ENCODE measurements at places on chromosomes 6 and 20.

DNA sequence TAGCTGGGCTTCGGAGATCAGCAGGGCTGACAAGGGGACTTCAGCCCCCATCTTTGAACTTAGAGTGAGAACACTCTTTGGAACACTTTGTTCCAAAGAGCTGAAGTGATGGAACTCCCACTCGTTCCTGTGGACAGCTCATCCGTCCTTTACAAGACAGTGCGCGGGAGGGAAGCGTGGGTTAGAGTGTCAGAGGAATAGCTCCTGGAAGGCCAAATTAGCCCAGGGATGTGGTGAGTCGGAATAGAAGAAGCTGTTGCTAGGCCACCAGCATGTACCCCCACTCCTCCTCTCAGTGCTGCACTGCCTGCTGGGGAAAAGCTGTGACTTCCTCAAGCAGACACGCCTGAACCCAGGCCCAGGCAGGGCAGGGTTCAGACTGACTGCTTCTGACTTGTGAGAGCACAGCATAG lies 1.7 kb downstream of the SDCBP2 start:
- no peaks in the 10 kb centered on the region for H3K4me1 ChIP-seq
- no peaks in the 10 kb centered on the region for H3K36me3 ChIP-seq
- no peak overlapping the region for H3K4me3 ChIP-seq

- H3K36me3 ChIP-seq = no peaks in the 10 kb centered on the region
- H3K27ac ChIP-seq = no peak overlapping the region
- no peak overlapping the region for H3K4me3 ChIP-seq
- DNase-seq = no peak
- peaks cover 7% of the 10 kb centered on the region for H3K27me3 ChIP-seq
Observed at GRCh38 chr20:49340161-49340966, 62.5 kb upstream of the ZNFX1 start.

DNA sequence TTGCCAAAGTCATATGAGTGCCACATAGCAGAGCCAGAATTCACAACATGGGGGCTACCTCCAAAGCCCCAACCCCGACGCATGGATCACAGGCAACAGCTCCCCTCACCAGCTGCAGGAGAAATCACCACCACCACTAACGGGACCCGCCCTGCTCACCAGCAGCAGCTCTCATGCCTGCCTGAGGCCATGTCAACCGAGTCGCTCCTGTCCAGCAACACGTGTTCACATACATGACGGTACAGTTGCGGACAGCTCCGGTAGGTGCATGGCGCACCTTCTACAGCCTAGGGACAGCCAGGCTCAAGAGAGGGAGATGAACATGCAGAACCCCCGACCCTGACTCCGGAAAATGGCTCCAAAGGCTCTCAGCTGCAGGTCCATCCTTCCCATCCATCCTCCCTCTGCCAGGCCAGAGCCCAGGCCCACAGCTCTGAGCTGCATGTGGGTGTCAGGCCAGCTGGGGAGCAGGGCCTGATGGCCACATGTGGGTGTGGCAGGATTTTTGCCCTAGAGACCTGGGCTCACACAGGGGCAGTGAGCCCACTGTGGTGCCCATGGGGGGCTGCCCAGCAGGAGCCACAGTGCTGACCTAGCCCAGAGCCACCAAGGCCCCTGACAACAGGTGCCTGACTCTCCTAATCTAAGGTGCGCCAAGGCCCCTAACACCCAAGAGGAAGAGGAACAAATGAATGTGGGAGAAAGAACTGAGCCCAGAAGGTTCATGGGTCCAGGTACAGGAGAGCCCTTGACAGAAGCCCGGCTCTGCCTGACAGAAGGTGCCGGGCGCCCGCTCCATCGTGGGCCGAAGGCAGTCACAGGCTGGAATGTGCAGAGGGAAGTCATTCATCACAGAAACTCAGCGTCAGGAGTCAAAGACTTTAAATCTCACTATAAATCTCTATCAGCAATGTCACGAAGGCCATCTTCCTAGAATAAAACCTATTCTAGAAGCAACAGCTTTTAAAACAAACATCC lies 10.5 kb downstream of the RPS6KA2 start:
- H3K36me3 ChIP-seq = no peaks in the 10 kb centered on the region
- no peak overlapping the region for H3K27ac ChIP-seq
- H3K4me3 ChIP-seq = no peak overlapping the region

- no peak for DNase-seq
- H3K4me3 ChIP-seq = no peak overlapping the region
- H3K36me3 ChIP-seq = no peaks in the 10 kb centered on the region
- H3K27ac ChIP-seq = no peak overlapping the region
- no peaks in the 10 kb centered on the region for H3K4me1 ChIP-seq
Observed at GRCh38 chr6:36722365-36722764, 24.7 kb downstream of the RAB44 start.

DNA sequence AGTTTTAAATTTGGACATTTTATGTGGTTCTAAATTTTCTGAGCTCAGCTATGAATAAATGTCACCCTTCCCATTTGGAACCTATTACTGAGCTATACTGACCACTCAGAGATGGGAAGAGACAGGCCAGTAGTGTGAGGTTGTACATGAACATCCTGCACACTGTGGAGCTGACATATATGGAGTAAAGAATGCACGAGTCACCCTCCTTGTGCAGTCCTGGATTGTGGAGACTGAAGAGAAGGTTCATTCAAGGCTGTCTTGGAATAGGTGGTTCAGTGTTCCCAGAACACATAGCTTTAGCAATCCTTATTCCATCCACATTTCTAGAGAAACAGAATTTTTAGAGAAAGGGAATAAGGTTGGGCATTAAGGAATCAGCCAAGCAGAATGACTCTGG lies 50.3 kb upstream of the OGFRL1 start:
- H3K27ac ChIP-seq = no peak overlapping the region
- H3K36me3 ChIP-seq = no peaks in the 10 kb centered on the region
- peaks cover 7% of the 10 kb centered on the region for H3K4me1 ChIP-seq
- H3K4me3 ChIP-seq = no peak overlapping the region

DNA sequence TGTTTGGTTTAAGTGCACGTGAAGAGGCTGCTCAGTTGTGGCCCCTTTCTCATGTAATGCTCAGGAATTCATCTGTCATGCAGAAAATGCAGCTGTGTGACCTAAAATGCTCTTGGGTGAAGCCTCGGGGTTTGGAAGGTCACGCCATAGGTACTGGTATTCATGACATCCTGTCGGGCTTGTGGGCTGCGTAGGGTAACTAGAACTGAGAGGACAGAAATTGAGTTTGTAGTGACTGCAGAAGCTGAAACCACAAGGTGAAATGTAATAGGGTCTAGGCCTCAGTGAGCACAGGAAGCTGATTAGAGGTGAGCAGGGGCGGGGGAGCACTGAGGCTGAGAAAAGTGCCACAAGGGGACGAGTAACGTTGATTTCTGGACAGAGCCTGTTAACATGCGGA lies 128.8 kb downstream of the SOBP start:
- no peak overlapping the region for H3K27ac ChIP-seq
- peaks cover 16% of the 10 kb centered on the region for H3K4me1 ChIP-seq
- DNase-seq = no peak
- H3K4me3 ChIP-seq = no peak overlapping the region
- H3K36me3 ChIP-seq = no peaks in the 10 kb centered on the region
- no peaks in the 10 kb centered on the region for H3K27me3 ChIP-seq

- DNase-seq = no peak
- H3K27me3 ChIP-seq = no peaks in the 10 kb centered on the region
- H3K27ac ChIP-seq = no peak overlapping the region
- no peaks in the 10 kb centered on the region for H3K4me1 ChIP-seq
- no peak overlapping the region for H3K4me3 ChIP-seq
Observed at GRCh38 chr6:170365593-170365992, 59.0 kb downstream of the FAM120B start.

- no peaks in the 10 kb centered on the region for H3K36me3 ChIP-seq
- no peak overlapping the region for H3K27ac ChIP-seq
- H3K4me1 ChIP-seq = peaks cover 11% of the 10 kb centered on the region
- DNase-seq = no peak
- no peak overlapping the region for H3K4me3 ChIP-seq
Observed at GRCh38 chr6:119511024-119511423, 161.5 kb upstream of the MAN1A1 start.

GRCh38 chr6:33936886-33937285 lies 133.1 kb upstream of the MLN start:
- DNase-seq = no peak
- H3K4me3 ChIP-seq = no peak overlapping the region
- H3K27ac ChIP-seq = no peak overlapping the region
- peaks cover 3% of the 10 kb centered on the region for H3K27me3 ChIP-seq

GRCh38 chr6:141195251-141195832 lies 937.4 kb upstream of the GJE1 start:
- H3K36me3 ChIP-seq = no peaks in the 10 kb centered on the region
- no peak overlapping the region for H3K27ac ChIP-seq
- no peak for DNase-seq
- H3K27me3 ChIP-seq = no peaks in the 10 kb centered on the region
- no peaks in the 10 kb centered on the region for H3K4me1 ChIP-seq
- H3K4me3 ChIP-seq = no peak overlapping the region

GRCh38 chr6:44049163-44049988 lies 77.9 kb downstream of the MRPL14 start:
- DNase-seq = peak; percentile 76
- H3K4me1 ChIP-seq = peaks cover 21% of the 10 kb centered on the region
- H3K27me3 ChIP-seq = no peaks in the 10 kb centered on the region

DNA sequence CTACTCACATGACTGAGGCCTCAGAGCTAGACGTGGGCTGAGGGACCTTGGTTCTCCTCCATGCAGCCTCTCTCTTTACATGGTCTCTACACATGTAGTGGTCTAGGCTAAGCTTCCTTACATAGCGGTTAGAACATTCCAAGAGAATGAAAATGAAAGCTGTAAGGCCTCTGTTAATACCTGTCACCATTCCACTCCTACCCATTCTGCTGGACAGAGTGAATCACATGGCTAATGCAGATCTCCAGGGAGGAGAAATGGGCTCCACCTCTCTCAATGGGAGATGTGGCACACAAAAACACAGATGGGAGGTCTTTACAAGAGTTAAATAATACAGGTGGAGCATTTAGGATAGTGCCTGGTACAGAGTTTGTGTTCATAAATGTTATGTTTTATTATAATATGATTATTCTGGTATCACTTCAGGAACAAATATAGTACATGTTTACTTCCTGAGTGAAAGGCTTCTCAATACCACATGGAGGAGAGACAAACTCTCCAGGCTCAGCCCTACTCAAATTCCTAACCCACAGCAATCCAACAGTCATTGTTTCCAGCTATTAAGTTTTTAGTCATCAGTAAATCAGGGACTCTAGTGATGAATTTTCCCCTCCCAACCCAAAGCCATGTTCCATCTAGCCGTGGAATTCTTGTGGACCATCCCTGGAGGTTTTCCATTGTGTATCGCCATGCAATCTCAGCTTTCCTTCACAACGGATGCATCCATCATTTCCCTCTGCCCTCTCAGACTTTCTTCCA lies 57.9 kb downstream of the ISM1 start:
- H3K27ac ChIP-seq = no peak overlapping the region
- H3K27me3 ChIP-seq = no peaks in the 10 kb centered on the region
- H3K4me1 ChIP-seq = peaks cover 16% of the 10 kb centered on the region
- H3K4me3 ChIP-seq = no peak overlapping the region
- no peak for DNase-seq
- no peaks in the 10 kb centered on the region for H3K36me3 ChIP-seq

DNA sequence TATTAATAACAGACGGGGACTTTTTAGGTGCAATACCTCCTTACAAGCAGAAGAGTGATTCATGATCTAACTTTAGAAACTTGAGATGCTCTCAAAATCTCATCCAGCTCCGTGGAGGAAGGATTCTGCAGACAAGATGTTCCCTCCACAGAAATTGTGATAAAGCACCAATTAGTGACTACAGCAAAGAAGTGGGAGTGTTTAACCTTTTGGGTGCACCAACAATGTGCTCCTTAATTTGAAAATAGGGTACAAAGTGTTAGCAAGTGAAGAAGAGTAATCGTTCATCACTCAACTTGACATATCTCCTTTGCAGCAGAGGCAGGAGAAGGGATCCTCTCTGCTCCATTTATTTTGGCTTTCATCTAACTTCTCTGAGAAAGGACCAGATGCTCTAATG lies 22.8 kb upstream of the SCP2D1 start:
- H3K4me1 ChIP-seq = peaks cover 5% of the 10 kb centered on the region
- peaks cover 27% of the 10 kb centered on the region for H3K27me3 ChIP-seq
- H3K27ac ChIP-seq = no peak overlapping the region
- no peak for DNase-seq

- DNase-seq = no peak
- H3K36me3 ChIP-seq = no peaks in the 10 kb centered on the region
- no peaks in the 10 kb centered on the region for H3K4me1 ChIP-seq
- H3K27me3 ChIP-seq = no peaks in the 10 kb centered on the region
- no peak overlapping the region for H3K27ac ChIP-seq
Observed at GRCh38 chr20:17381724-17382123, 149.5 kb downstream of the BFSP1 start.

- H3K27me3 ChIP-seq = no peaks in the 10 kb centered on the region
- no peaks in the 10 kb centered on the region for H3K36me3 ChIP-seq
- DNase-seq = no peak
- no peak overlapping the region for H3K27ac ChIP-seq
- no peaks in the 10 kb centered on the region for H3K4me1 ChIP-seq
- no peak overlapping the region for H3K4me3 ChIP-seq
Observed at GRCh38 chr20:48024539-48024938, 239.3 kb upstream of the SULF2 start.

GRCh38 chr6:107730106-107730505 lies 94.0 kb downstream of the SCML4 start:
- no peak for DNase-seq
- no peaks in the 10 kb centered on the region for H3K4me1 ChIP-seq
- H3K27me3 ChIP-seq = peaks cover 7% of the 10 kb centered on the region

All from cardiac muscle cell (in vitro differentiated cells and primary cell).